ENCODE measurements at places on chromosomes 7 and 10. TPM values are rescaled to one million over a fixed set of nuclear protein-coding genes. Genes with fewer than 3 reads are reported as not detected.

GRCh38 chr7:105743351-105744090 lies 132.9 kb downstream of the ATXN7L1 start:
- no peak for DNase-seq

- DNase-seq = no peak
These were observed 176.1 kb downstream of the SH3PXD2A start for GRCh38 chr10:103679096-103679790.

DNA sequence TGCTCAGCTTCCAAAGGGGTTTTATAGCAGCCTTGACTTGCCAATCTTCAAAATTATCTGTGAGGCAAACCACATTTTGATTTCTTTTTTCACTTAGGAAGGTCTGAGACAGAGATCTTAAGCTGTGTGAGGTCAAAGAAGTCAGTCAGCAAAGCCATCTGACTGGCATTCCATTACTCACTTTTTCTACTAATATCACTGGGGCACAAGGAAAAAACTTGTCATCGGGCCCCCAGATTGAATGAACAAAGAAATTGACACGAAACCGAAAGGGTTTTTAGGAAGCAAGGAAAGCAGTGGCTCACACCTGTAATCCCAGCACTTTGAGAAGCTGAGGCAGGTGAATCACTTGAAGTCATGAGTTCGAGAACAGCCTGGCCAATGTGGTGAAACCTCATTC lies 78.5 kb upstream of the FRMD4A start:
- DNase-seq = no peak

DNA sequence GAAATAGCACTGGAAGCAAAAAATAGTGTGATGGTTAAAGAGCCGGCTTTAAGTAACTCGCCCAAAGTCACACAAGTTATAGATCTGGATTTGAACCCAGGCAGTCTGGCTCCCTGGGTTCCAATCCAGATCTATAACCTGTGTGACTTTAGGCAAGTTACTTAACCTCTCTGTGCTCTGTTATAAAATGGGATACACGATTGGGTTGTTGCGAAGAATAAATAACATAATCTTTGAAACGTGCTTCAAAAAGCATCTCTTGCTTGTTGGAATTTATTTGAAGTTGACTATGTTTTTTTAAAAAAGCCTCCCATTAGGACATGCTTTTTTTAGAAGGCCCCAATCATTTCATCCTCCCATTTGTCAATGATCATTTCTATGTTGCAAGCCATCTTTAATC lies 3.5 kb upstream of the LCOR start:
- no peak for DNase-seq

CDC14C gene
- total RNA-seq = not detected

MRLN gene
- total RNA-seq = not detected

H2BK1 gene
- total RNA-seq = 6.9 TPM
